ENCODE measurements at places on chromosomes 1 and 21.
A peak's percentile ranks its signal among the peaks of the same experiment; 100 is the strongest.

- DNase-seq: no peak
Measured at GRCh38 chr21:44658913-44659595, 1.3 kb downstream of the KRTAP12-3 start.

DNA sequence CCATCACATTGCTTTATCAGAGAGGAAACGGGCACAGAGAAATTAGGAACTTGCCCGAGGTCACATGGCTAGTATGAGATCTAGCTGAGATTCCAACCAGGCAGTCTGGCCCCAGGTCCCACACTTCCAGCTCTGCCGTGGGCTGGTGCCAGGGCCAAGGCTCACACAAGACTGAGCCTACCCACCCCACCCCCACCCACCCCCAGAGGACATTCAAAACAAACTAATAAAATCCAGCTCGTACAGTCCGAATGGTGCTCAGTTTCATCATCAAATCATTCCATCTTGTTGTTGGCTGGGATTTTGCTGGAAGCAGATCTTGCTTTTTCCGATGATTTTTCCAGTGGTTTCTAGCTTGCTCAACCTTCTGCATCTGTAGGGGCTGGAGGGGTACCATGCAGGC lies 27.9 kb downstream of the MATN1 start:
- no peak for DNase-seq

GRCh38 chr1:52477876-52478275 lies 73.5 kb downstream of the PRPF38A start:
- no peak for DNase-seq

DNA sequence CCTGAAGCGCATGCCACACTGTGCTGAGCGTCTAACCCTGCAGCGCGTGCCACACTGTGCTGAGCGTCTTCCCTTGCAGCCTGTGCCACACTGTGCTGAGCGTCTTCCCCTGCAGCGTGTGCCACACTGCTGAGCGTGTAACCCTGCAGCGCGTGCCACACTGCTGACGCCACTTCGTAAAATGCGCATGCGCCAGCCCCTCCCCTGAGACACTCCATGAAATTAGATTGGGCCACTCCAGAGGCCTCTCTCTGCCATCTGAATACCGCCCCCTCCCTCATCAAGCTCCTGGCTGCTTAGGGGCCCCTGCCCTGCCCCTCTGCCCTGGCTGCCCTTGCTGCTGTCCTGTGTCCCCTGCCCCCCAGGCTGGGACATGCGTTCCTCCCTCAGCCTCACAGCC lies 84.8 kb downstream of the POFUT2 start:
- DNase-seq: no peak

- DNase-seq: no peak
Measured at GRCh38 chr1:204408074-204408507, 3.5 kb downstream of the PPP1R15B start.

GRCh38 chr1:43975249-43975961 lies 645 bp downstream of the ATP6V0B start:
- no peak for DNase-seq

DNA sequence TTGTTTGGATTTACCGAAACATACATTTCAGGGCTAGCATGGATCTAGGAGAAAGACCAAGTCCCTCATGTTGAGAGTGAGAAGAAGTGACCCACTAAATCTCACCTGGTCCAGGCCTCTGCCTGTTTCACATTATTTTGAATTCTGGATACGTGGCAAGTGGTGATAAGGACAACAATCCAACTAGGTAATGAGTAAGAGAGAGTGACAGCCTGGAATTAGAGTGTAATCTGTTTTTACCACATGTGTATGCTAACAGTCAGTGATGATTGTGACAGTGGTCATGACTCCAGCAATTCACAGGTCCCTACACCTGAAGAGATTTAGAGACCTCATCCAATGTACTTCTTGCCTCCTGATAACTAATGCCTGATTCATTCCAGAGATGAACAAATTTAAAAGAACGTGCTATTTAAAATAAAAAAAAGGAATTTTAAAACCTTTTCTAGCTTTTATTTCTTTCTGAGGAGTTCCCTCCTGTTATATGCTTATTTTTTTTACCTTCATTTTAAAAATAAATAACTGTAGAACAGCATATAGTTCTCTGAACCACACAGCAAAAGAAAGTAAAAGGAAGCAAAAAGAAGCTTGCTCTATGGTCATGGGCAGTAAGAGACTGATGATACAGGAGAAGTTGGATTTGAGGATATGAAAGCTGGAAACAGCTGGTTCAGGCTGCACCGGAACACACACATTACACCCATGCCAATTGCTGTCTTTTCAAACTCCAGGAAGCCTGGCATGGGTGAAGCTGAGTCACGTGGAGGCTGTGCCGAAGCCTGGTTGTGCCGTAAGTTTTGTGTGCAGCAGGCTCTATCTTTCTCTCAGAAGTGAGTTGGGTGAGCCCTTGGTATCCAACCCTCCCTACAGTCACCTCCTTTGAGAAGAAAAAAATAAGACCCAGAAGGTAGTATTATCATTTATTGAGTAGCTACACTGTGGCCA lies 14.7 kb downstream of the C1orf116 start:
- DNase-seq: no peak

GRCh38 chr1:184838504-184838951 lies 83.9 kb upstream of the EDEM3 start:
- DNase-seq: no peak

- peak; percentile 80 for DNase-seq
Measured at GRCh38 chr1:150186789-150187559, 37.3 kb downstream of the PLEKHO1 start.

DNA sequence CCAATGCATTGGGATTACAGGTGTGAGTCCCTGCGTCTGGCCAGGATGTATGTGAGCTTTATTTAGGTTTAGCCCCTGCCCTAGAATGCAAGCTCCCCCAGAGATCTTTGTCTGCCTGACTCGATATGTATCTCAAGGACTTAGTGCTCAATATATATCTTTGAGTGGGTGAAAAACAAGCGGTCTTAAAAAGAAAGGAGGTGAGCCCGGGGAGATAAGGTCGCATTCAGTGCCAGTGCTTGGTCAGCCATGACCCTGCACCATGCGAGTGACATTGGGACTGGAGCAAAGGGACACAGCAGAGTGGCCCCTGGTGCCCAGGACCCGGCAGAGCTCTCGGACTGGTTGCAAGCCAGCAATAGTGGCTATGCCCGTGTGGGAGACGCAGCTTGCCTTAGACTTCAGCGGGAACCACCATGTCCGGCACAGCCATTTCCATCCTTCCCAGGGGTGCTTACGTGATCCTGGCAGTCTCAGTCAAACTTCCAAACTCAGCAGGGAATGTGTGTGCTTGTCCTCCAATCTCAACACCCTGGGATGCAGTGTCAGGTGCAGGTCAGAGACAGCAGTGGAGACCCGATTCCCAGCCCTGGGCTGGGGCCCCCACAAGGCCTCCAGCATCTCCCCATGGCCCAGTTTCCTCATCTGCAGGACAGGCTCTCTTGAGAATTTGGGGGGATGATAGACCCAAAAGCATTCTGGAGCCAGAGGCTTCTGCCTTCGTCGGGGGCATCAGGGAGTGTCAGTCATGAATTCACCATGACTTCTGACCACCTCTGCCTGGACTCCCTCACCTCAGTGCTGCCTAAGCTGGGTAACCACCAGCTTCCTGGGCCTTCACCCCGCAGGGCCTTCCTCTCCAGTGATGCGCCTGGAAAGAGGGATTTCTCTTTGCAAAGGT lies 1.8 kb downstream of the MX2 start:
- DNase-seq: no peak

- peak; percentile 8 for DNase-seq
Measured at GRCh38 chr21:25934771-25935224, 200.0 kb downstream of the GABPA start.
